BE2C (cell line): ENCODE measurements at places on chromosomes 3 and 15.

GRCh38 chr3:47123857-47124256 is 40.1 kb downstream of the SETD2 start:
- DNase-seq = no peak

GRCh38 chr3:31946484-31947081 is 34.5 kb downstream of the OSBPL10 start:
- DNase-seq = no peak

DNA sequence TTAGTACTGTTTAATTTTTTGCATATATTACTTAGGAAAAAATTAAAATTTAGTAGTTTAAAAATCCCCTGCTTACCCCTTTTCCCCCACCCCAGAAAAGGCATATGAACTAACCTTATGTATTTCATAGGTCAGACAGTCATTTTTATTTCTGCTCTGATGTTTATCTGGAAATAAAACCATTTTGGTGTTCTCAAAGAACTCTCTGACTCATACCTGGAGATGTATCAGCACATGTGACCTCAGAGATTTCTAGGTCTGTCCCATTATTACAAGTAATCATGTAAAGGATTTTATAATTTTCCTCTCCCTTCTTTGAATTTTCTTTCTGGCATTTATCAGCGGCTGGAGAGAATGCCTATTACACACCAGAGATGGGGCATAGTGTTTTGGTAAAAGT is 14.1 kb upstream of the CCR8 start:
- DNase-seq = no peak

DNA sequence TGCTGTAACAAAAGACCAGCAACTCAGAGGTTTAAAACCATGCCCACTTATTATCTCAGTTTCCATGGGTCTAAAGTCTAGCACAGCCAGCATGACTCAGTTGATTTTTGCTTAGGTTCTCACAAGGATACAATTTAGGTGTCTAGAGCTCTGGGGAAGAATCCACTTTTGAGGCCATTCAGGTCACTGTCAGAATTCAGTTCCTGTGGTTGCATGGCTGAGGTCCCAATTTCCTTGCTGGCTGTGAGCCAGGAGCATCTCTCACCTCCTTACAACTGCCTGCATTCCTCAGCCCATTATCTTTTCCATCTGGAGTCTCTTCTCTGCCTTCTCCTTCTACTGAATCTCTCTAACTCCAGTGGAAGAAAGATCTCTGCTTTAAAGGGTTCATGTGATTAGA is 240.5 kb upstream of the CFAP20DC start:
- no peak for DNase-seq

DNA sequence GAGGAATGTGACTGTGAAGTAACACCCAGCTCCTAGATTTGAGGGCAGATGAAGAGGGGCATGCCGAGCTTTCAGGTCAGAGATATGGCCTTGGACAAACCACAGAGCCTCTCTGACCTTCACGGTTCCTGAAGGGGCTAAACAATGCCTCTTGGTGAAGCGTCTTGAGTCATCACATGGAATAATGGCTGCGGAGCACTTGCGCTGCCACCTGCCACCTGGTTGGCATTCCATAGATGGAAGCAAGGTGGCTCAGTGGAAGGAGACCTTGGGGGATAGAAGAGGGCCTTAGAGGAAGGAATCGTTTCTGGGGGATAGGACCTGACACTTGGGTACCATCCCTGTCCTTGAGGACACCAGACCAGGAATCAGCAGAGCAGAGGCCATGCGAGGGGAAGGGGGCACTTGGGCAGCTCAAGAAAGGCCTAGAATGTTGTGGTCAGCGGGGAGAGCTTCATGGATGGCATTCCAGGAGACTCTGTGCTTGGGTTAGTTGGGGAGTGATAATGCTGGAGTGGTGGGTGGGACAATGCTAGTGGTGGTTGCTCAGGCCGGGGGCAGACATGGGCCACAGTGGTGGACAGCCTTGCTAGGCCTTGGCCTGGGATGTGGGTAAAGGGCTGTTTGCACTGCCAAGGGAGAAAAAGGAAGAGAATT is 12.6 kb downstream of the MRAS start:
- DNase-seq = no peak

- DNase-seq = no peak
These were observed 30.0 kb downstream of the CORO2B start for GRCh38 chr15:68608844-68609232.

DNA sequence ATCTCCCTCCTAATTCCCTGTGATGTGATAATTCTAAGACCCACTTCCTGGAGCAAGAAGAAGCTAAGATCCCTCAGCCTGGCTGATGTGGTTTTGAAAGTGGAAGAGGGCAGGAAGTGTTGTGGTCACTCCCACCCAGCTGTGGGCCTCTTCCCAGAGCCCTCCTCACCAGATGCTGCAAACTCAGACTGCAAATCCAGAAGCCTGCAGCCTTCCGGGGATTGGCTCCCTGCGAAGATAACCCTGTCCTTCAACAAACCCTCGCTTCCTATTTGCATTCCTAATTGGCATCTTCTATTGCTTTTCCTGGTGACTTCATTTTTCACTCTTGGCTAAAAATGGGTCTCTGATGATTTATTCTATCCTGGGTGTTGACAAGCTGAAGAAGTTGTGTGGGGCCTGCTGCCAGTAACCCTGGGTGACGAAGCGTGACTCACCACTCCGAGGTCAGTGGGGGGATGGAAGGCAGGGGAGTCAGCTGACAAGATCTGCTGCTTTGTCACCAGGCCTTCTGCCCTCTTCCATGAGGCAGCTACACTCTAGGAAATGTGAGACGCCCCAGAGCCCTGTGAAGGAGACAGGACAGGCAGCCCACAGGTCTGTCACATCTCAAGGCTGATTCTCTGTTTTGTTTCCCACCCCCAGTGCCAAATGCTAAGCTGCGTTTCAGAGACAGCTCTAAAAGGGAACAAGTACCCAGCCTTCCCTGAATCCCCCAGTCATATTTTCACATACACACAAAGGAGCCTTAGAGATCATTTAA is 99.7 kb upstream of the LIPC start:
- DNase-seq = peak; percentile 94

DNA sequence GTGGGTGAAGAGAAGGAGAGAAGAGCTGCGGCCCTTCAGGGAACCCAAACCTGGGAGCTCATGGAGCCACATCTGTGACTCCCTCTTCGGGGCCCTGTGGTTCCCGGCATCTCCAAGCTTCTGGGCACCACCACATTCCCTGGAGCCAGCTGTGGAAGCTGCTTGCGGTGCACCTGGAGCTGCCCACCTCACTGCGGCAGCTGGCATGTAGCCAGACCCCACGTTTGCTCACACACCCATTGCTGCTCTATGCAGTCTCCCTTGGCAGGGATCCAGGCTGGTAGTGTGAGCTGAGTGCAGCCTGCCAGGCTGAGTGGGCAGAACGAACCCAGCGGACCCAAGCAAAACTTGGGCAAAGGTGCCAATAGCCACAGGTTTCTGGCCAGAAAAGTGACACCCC is 16.8 kb upstream of the PLA2G4E start:
- DNase-seq = peak; percentile 60

DNA sequence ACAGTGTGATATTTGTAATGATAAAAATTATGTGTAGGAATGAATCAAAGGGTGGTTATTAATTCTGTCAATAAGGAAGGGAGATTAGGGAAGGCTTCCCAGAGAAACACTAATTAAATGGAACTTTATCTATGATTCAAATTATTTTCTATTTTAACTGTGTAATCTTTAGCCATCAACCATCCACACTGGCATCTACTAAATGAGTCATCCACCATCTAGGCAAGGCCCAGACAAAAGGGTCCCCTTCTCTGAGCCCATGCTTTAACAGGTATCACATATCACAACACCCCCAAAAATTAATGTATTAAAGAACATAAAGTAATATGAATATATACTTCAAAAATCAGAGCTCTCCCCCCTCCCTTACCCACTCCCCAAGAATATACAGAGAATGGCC is 19.9 kb upstream of the TPM1 start:
- no peak for DNase-seq

DNA sequence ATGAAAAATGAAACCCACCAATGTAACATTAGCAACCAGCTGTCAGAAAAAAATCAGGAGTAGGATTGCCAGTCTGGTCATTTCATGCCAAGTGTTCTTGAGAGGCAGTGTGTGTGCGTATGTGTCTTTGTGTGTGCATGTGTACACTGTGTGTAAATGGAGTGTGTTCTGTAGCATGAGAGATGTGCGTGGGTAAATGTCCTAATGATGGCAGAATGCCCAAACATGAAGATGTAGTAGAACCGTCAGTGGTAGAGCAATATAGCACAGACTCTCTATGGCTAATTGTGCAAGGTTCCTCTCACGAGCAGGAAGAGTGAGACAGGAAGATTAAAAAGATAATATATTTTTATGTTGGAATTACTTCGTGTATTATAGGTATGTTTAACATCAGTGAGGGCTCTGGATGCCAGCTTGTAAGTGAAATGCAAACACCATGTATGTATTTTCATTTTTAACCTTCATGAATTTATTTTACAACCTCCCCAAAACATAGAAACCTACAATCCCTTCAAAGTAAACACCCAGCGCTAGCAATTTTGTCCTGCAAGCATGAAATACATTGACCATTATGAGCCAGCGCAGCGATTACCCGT is 1038.7 kb downstream of the IGSF11 start:
- no peak for DNase-seq

DNA sequence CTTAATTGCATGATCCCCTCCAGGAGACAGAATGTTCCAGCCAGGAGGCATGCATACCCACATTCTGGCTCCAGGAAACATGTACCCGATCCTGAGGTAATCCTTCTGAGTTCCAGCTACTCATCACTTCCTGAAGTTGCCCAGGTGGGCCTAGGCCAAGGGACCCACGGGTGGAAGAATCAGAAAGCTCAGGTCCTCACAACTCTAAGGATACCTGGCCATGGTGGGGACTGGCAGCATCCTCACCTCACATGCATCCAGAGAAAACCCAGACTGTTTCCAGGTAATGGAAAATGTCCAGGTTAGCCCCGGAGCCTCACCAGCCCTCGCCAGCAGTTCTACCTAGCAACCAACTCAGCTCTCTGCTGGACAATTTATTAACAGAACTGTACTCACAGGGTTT is 78.2 kb downstream of the DAPK2 start:
- no peak for DNase-seq

DNA sequence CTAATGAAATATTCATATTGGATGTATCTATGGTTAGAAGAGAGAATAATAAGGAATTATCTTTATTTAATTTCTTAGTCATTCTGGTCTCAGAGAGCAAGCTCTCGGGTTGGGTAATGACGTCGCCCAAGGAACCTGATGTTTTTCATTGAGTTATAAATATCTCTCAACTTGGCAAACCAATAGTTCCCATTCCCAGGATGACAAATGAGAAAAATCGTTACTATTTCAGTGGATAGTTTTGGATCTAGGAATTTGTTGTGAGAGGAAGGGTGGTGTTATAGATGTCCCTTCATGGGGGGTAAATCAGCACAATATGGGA is 162.9 kb upstream of the NR2E3 start:
- no peak for DNase-seq

GRCh38 chr15:70589221-70589620 is 174.1 kb downstream of the UACA start:
- no peak for DNase-seq

- no peak for DNase-seq
These were observed 38.2 kb downstream of the ALS2CL start for GRCh38 chr3:46655271-46655670.

DNA sequence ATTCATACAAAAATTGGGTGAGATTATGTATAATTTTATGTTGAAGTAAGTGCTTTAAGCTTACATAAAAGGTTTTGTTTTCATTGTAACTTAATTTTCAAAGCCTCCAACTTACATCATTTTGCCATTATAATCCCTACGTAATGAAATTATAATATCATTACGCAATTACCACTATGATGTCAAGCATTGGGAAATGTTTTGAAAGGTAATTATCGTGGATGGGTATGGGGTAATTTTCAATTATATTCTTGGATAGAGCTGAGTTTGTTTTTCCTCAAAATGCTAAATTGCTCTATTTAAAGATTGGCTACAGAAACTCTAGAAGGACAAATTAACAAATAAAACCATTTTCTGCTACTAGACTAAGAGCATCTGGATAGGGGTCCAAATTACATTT is 80.2 kb upstream of the FAM3D start:
- no peak for DNase-seq

- no peak for DNase-seq
These were observed 884 bp upstream of the KNL1 start for GRCh38 chr15:40593165-40593564.

DNA sequence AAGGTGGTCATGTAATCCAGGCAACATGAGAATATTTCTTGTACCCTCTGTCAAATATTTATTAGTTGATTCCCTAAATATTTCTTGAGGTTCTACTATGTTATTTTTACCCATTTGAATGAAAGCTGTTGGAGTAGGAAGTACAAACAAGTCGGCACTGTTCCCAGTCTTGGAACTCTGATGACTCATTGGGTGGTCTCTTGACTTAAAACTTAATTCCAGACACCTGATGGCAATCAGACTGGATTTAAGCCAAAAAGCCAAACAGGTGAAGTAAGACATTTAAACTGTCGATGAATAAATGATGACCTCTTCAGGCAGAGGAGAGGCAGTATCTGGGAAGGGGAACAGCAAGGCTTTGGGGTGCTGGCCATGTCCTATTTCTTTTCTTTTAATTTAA is 22.8 kb downstream of the C2CD4A start:
- DNase-seq = no peak

GRCh38 chr3:166713787-166714186 is 666.3 kb downstream of the ZBBX start:
- no peak for DNase-seq

DNA sequence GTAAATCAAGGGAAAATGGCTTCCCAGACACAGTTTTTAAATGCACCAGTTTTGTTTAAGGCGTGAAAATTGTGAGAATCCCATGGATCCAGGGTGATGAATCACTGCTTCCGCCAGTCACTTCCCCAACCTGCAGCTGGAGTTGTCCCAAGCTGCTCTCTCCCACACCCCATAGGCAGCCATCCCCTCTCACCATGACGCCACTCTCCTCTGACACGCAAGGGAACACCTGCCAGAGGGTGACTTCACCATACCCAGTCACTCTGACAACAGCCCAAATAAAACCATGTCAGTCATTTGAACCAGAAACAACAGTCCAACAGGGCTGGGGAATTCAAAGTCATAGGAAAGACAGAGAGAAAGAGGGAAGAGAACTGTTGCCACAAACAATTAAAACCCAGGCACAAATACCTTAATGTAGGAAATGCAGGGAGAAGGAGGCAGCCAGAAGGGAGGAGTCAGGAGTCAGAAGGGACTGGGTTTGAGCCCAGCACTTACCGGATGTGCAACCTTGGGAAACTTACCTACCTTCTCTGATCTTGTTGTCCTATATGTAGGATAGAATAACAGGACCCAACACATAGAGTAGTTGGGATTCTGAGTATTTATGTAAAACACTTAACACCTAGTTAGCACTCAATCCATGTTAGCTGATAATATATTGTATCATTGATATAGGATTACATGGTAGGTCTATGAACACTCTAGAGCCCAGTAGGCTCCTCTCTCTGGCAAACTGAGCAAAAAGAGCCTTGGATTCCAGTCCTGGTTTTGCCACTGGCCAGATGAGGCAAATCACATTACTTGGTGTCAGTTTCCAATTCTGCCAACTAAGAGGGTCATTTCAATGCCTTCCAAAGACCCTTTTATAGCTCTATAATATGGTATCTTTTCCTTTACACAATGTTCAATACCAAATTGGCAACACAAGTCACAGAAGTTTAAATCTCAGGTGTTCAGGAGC is 326.3 kb upstream of the ICE2 start:
- DNase-seq = no peak

- DNase-seq = no peak
These were observed 22.7 kb downstream of the TRA2B start for GRCh38 chr3:185914911-185915629.

GRCh38 chr15:40306371-40306770 is 1.4 kb downstream of the PLCB2 start:
- DNase-seq = no peak

GRCh38 chr3:49260806-49261324 is 16.2 kb downstream of the C3orf62 start:
- DNase-seq = no peak
